GM04504 (cell line): ENCODE measurements at places on chromosomes 5 and 9.

DNA sequence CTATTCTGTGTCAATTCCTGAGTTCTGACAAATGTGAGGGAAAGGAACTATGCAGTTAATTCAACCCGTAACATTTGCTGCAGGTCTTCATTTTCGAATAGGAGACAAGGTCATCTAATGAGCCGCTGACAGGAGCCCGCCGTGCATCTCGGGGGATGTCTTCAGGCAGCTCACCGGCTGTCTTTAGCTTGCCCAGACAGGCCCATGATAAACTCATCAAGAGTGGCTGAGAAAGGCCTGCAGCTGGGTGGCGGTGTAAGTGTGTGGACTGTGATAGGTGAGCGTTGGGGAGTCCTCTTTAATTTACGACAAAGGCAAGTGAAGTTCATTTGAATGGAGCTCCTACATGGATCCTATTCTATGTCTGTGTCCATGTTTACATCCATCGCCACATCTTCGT is 190.5 kb downstream of the ADCY2 start:
- no peak for DNase-seq

GRCh38 chr5:110665184-110665726 is 61.2 kb downstream of the TMEM232 start:
- no peak for DNase-seq

GRCh38 chr5:173327084-173327947 is 898 bp downstream of the STC2 start:
- no peak for DNase-seq

DNA sequence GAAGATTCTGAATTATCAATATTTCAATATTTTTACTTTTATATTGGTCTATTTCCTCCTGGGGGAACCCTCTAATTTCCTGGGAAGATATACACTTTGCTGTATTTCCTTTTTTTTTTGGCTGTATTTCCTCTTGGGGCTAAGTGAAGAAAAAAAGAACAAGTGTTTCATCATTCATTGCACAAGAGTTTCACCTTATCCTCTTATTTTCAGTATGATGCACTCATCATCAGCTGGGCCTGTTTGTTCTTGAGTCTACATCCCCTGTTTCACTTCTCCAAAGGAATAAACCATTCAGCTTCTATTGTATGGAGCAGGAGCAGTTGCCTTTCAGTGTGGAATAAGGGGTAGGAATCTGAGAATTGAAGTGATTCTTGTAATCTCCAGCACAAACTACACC is 210.8 kb downstream of the FAM170A start:
- no peak for DNase-seq

- DNase-seq: no peak
These were observed 481.6 kb upstream of the KIF2A start for GRCh38 chr5:61824396-61824795.

DNA sequence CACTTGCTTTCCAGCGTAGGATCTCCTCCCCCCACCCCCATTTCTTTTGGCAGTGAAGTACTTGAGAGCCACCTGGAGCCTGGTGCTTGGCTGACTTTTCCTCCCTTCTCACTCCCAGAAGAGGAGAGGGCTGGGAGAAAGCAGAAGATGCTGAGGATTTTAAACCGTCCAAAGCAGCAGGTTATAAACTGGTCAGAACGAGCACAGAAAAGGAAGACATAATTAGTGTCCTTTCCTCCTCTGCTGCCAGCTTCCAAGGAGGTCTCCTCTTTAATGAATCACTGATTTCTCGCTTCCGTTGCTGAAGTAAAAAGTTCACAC is 563 bp upstream of the FGF10 start:
- no peak for DNase-seq

GRCh38 chr5:18048449-18048848 is 414.2 kb downstream of the TAF11L14 start:
- no peak for DNase-seq

GRCh38 chr9:95346021-95346420 is 28.5 kb upstream of the FANCC start:
- no peak for DNase-seq

DNA sequence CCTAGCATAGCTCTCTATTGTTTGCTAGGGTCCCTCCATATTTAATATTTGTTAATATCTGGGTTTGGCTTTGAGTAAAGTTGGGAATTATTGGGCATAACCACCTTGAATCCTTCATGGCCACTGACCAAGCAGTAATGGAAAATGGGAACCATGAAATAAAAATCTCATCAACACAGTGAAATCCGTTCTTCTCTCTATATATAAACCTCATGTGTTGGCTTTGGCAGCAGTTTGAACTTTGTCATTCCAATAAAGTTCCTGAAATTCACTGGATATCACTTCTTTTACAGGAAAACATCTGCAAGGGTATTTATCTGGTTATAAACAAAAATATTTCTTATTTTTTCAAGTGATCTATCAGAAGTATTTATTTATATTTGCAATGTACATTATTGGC is 93.0 kb upstream of the MPDZ start:
- DNase-seq: no peak

DNA sequence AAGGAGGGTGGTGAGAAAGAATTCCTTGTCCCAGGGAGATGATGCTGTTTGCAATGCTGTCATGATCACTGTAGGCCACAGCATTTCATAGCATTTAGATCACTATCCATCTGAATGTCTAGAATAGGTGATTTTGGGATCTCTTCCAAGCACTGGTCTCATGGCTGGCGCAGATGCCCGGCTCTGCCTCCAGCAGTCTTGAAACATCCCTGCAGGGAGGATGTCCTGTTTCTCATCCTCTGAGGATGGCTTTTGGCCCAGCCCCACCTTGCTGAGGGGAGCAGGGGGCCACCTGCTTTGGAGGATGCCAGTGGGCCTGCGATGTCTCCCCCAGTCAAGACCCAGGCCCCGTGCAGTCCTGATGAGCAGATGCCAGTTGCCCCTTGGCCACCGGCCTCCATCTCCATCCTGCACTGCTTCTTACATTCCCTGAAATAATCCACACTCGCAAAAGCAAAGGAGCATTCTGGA is 63.5 kb upstream of the GARNL3 start:
- DNase-seq: no peak

- no peak for DNase-seq
These were observed 214.1 kb downstream of the CD180 start for GRCh38 chr5:66982470-66982869.

GRCh38 chr5:56078278-56079156 is 83.8 kb upstream of the IL6ST start:
- DNase-seq: no peak

DNA sequence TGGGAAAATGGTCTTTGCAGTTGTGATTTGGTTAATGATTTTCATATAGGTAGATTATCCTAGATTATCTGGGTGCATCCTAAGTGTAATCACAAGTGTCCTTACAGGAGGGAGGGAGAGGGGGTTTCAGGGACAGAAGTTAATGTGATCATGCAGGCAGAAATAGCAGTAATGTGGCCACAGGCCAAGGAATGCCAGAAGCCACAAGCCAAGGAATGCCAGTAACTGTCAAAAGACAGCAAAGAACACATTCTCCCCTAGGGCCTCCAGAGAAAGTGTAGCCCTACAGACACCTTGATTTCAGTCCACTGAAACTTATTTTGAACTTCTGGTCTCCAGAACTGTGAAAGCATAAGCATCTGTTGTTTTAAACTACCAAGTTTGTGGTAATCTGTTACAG is 2074.5 kb downstream of the MAT2B start:
- DNase-seq: no peak

DNA sequence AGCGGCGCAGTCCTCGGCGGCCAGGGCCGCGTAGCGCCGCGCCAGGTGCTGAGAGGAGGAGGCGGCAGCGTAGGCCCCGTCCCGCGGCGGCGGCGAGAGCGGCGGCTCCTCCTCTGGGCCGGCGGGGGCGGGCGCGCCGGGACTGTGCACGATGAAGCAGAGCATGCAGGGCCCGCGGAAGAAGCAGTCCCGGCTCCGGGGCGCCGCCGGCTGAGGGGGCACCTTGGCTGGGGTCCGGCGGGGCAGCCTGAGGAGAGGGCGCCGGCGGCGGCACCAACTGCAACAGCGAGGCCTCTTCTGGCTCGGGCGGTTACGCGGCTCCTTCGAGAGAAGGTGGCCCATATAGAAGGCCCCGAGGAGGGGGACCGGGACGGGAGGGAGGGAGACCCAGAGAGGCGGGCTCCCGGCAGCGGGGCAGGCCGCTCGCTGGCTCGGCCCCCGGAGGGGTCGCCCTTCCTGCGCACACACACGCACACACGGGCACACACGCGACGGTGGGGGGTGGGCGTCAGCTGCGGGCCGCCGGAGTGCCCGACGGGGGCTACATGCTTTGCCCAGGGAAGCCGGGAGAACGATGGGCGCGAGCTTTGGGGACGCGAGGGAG is 446 bp downstream of the FBXL17 start:
- DNase-seq: peak; percentile 33

DNA sequence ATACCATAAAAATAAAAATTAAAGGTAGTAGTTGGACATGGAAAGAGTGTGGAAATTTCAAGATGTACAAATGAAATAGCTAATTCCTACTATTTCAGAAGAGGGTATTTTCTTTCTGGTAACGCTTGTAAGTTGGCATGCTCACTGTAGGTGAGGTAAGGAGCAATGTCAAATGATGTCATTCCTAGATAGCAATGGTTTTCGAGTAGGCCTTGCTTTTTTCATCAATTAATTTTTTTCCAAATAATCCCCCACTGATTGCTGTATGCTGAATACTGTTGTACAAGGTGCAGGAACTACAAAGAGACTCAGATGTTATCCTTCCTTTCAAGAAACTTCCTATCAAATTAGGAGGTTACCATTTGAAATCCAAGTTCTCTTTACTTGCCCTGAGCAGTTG is 928 bp upstream of the SELENOP start:
- DNase-seq: no peak

GRCh38 chr5:34501016-34501415 is 155.1 kb upstream of the RAI14 start:
- DNase-seq: no peak

DNA sequence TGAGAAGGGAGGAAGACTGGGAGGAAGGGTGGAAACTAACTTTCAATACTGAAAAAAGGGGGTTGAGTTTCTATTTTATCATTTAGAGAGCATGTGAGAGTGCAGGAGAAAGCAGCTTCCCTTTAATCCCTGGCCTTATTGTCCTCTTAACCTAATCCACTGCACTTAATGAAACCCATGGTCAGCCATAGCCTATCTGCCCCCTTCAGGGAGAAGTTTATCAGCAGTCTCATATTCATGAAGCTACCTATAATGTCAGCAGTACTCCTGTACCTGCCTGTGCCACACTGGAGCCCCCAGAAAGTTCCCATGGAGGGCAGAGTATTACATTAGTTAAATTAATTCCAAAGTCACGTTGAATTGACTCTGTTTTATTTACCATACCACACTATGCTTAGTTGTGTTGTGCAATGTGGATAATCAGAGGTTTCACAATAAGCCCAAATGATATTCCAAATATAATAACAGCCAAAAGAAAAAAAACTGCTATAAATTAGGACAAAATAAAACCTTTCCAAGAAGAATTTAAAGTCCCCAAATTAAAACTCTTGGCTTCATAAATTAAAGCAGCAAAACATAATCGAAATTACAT is 62.9 kb downstream of the MUSK start:
- no peak for DNase-seq

DNA sequence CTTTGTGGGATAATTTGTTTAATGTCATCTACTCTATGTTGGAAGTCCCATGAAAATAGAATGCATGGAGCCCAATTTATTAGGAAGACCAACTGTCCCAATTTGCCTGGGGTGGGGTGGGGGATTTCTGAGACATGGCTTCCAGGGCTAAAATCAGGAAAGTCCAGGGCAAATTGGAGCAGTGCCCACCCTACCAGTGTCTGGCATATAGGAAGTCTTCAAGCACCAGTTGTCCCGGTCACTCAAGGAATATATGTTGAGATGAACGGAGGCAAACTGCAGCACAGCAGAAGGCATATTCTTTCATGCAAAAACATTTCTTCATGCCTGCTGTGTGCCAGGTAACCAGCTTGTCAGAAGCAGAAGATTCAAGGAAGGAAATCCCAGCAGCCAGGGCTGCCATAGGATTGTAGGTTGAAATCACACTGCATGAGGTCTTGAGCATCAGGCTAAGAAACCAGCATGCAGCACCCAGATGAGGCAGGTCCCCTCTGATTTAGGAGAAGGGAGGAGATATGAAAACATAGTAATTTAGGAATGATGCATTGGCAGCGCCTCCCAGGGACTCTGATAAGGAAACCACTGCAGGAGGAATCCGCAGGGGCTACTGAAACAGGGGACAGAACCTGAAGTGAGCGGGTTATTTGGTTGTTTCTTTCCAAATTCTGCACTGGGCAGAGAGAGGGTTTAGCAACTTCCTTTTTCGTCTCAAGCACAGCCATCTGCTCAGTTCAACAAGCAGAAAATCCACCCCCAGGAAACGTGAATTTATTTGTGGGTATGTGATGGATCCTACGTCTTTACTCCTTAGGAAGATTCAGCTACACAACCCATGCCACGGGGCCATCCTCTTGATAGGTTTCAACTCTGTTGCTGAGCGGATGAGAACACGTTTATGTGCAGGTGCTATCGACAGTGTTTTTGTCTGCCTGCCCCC is 112.6 kb upstream of the CPEB4 start:
- no peak for DNase-seq

GRCh38 chr5:120415985-120416384 is 48.1 kb upstream of the PRR16 start:
- no peak for DNase-seq

- no peak for DNase-seq
These were observed 22.5 kb upstream of the CCNH start for GRCh38 chr5:87435144-87435694.

- DNase-seq: no peak
These were observed 96.7 kb upstream of the CHD1 start for GRCh38 chr5:99025298-99026045.

DNA sequence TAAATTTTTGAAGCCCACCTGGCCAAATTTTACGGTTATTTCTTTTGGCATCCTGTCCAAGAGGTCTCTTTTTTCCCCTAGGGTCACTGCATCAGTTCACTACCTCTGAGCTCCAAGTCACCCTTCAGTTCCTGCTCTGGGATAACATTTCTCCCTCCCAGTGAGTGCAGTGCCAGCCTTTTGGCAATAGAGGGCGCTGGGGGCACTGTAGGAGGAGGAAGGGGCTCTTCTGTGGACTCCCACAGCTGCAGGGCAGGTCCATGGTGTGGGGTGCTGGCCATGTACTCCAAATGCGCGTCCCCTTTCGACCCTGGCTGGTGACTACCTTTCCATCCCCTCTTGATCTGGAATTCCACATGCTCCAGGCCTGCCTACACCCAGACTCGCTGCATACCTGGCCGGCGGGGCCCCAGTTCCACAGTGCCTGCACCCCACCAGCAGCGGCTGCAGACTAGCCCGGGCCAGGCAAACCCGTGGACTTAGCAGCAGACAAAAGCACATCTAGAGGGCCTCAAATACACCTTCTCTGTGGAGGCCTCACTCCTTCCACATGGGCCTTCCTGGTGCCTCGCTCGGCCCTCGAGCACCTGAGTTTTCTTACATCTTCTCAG is 20.3 kb upstream of the NINJ1 start:
- no peak for DNase-seq

DNA sequence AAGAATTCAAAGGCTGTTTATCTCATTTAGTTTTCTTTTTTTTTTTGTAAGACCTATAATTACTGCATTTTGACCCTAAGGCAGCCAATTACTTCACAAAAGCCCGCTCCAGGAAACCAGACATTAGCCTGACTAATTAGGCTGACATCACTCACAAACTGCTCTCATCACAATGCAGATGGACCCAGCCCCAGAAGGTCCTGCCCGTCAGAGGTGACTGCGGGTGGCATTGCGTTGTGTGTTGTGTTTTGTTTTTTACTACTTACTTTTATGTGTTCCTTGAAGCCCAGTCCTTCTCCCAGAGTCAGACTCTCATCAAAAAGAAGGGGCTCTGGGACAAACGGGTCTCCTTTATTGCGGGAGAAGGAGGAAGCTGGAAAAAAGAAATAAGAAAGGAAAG is 172.2 kb downstream of the HSD17B3 start:
- no peak for DNase-seq

- DNase-seq: no peak
These were observed 9.8 kb upstream of the CYLC2 start for GRCh38 chr9:102985162-102985895.
